Choroid plexus epithelial cell (primary cell): ENCODE measurements at places on chromosomes 5 and 9.

DNA sequence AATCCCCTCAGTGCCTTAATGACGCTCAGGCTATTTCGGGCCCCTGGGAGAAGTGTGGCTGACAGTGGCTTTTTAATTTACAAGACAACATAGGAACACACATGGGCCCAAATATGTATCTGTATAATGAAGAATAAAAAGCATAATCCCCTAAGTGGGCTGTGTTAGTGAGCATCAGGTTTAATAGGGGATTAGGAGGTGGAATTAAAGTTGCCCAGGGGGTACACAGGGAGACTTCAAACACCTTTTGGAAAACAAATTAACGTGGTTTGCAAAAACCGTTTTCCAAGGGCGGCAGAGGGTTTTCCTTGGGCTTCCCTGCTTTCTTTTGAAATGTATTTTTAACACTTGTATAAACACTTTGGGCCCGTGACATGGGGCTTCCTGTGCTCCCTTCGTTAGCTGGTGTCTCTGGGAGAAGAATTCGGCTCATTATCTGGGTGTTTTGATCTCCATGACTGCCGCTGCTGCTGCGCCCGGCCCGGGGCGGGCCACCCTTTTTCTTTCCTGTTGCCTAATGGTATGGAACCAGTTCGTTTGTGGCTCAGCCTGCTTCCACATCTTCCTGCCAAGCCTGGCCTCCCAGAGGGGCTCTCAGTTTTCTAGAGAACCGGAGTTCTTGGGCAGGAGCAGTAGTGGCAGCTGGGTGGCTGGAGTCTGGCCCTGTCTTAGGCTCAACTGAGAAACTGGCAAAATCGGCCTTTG lies 173.0 kb downstream of the MACROH2A1 start:
- DNase-seq = no peak

DNA sequence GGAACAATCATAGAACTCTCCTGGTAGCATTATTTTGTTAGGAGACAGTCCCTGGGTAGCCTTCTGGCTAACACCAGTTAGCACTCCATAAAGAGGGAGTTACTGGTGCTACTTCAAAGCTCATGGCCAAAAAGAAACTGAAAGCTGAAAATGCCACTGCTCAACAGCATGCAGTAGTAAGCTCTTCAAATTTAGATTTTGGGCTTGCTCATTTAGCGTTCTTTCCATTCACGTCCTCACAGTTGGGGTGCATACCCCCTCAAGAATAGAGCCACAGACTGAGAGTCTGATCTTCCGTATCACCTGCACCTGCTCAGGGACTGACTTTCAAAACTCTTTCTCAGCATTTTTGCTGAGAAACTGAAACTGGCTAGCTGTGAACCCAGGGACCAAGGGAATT lies 24.7 kb downstream of the NTRK2 start:
- DNase-seq = no peak

- DNase-seq = no peak
These were observed 23.8 kb downstream of the CAMSAP1 start for GRCh38 chr9:135883410-135884089.

GRCh38 chr9:129613520-129614175 lies 7.3 kb downstream of the C9orf50 start:
- DNase-seq = no peak

DNA sequence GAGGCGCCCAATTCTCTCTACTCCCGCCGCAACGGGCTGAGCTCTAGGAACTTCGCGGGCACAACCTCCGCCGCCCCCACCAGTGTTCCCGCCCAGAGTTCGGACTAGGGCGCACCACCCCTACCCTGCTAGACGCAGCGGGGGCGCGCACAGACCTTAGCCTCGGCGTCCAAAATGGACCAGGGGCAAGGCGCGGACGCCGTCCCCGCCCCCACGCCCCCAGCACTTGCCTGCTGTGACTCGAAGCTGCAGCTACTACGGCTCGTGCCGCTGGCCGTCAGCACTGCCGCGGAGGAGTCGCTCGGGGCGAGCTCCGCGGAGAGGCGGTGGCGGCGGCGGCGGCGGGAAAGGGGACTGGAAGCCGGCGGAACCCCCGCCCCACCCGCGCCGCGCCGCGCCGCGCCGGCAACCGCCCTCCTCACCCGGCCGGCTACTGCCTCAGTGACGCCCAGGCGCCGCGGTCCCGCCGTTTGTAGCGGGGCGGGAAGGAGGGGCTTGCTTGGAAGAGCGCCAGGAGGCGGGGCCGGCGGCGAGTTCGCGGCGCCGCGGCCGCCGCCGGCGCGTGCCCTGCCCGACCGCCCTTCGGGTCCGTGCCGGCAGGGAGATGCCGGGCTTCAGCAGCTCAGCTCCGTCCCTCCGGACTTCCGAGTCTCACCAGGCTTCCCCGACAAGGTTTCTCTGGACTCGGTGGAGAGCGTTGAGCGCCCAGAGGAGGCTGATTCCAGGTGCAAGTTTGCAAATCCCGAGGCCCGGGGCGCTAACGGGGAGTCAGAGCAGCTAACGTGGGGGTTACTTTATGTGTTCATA lies 4.5 kb downstream of the ELAVL2 start:
- no peak for DNase-seq
